ENCODE measurements at places on chromosomes 5 and 9. TPM values are rescaled to one million over a fixed set of nuclear protein-coding genes. Genes with fewer than 3 reads are reported as not detected.

DNA sequence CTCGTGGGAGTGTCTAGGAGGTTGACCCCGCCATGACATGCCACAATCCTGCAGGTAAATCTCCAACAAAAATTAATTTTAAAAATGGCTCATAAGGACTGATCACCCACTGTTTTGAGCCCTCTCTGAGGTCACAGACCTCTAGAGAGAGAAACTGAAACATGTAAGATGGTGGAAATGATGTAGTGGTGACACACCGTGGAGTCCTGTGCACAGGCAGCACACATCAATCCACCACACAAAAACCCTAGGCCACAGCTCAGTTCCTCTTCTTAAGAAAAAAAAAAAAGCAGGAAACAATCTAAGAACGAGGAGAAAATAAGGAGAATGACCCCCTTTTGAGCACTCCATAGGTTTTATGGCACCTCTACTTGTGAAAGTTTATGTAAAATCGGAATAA is 93.8 kb upstream of the FAM120A start:
- no peak overlapping the region for H3K27ac ChIP-seq
- DNase-seq, result no peak
- no peaks in the 10 kb centered on the region for H3K27me3 ChIP-seq
- no peaks in the 10 kb centered on the region for H3K36me3 ChIP-seq
- H3K4me3 ChIP-seq, result no peak overlapping the region
- H3K4me1 ChIP-seq, result no peaks in the 10 kb centered on the region

Gene DOLK
- total RNA-seq, result 8.4 TPM

GRCh38 chr5:67896311-67896929 is 319.1 kb upstream of the PIK3R1 start:
- H3K27ac ChIP-seq, result no peak overlapping the region
- no peaks in the 10 kb centered on the region for H3K36me3 ChIP-seq
- no peaks in the 10 kb centered on the region for H3K27me3 ChIP-seq
- no peaks in the 10 kb centered on the region for H3K4me1 ChIP-seq
- no peak for DNase-seq

DNA sequence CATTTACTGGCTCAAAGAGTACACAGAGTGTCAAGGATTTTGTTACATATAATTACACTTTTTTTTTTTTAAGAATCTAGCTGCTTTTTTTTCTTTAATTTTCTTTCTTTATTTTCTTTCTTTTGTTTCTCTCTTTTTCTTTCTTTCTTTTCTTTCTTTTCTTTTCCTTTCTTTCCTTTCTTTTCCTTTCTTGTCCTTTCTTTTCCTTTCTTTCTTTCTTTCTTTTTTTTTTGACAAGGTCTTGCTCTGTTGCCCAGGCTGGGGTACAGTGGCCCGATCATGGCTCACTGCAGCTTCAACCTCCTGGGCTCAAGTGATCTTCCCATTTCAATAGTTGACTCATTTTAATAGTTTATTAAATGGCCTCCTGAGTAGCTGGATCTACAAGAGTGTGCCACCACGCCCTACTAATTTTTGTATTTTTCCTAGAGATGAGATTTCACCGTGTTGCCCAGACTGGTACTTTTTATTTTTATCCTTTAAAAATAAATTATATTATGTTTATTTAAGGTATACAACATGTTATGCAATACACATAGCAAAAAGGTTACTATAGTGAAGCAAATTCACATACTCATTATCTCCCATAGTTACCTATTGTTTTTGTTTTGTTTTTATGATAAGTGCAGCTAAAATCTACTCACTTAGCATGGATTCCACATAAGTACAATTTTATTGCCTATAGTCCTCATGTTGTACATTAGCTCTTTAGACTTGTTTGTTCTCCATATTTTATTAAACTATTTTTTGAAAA is 381.5 kb upstream of the KLF4 start:
- H3K4me3 ChIP-seq, result no peak overlapping the region
- H3K4me1 ChIP-seq, result peaks cover 4% of the 10 kb centered on the region
- H3K36me3 ChIP-seq, result no peaks in the 10 kb centered on the region
- no peak overlapping the region for H3K27ac ChIP-seq
- no peaks in the 10 kb centered on the region for H3K27me3 ChIP-seq
- DNase-seq, result no peak

Gene SREK1
- total RNA-seq, result 33.5 TPM

- no peak overlapping the region for H3K4me3 ChIP-seq
- peaks cover 43% of the 10 kb centered on the region for H3K36me3 ChIP-seq
- H3K27me3 ChIP-seq, result no peaks in the 10 kb centered on the region
- H3K27ac ChIP-seq, result no peak overlapping the region
- H3K4me1 ChIP-seq, result peaks cover under 1% of the 10 kb centered on the region
- no peak for DNase-seq
Measured at GRCh38 chr9:137734181-137734580, 115.4 kb downstream of the EHMT1 start.

DNA sequence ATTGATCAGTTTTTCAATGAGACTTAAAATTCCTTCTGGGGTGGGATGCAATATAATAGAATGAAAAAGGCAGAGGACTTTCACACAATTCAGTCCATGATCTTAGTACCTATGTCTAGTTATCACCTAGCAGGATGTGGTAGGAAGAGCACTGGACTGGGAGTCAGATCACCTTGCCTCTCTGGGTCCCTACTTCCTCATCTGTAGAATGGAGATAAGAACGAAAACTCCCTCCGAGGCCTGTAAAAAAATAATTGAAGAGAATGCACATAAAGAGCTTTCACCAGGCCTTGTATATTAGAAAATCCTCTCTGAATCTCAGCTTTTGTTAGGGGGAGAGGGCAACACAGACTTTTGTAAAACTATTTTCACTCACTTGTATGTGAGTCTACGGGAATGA is 681 bp upstream of the TMEFF1 start:
- DNase-seq, result no peak
- peaks cover 15% of the 10 kb centered on the region for H3K4me1 ChIP-seq
- H3K4me3 ChIP-seq, result peak overlapping the region; percentile 75

Gene CCNO
- not detected for total RNA-seq

- H3K36me3 ChIP-seq, result peaks cover 38% of the 10 kb centered on the region
- H3K4me3 ChIP-seq, result no peak overlapping the region
- DNase-seq, result peak; percentile 93
- H3K27ac ChIP-seq, result peak overlapping the region; percentile 71
- no peaks in the 10 kb centered on the region for H3K27me3 ChIP-seq
Measured at GRCh38 chr9:93119953-93120845, 13.9 kb downstream of the NINJ1 start.

- DNase-seq, result no peak
- H3K4me3 ChIP-seq, result no peak overlapping the region
- H3K36me3 ChIP-seq, result no peaks in the 10 kb centered on the region
Measured at GRCh38 chr9:3700772-3701171, 175.0 kb upstream of the RFX3 start.

- no peak overlapping the region for H3K27ac ChIP-seq
- peaks cover 28% of the 10 kb centered on the region for H3K27me3 ChIP-seq
- no peaks in the 10 kb centered on the region for H3K4me1 ChIP-seq
- H3K4me3 ChIP-seq, result no peak overlapping the region
Measured at GRCh38 chr9:38280251-38280800, 112.2 kb upstream of the ALDH1B1 start.

GRCh38 chr9:130226112-130226511 is 39.4 kb upstream of the HMCN2 start:
- no peaks in the 10 kb centered on the region for H3K36me3 ChIP-seq
- no peak for DNase-seq
- no peaks in the 10 kb centered on the region for H3K4me1 ChIP-seq
- no peak overlapping the region for H3K27ac ChIP-seq
- H3K4me3 ChIP-seq, result no peak overlapping the region
- H3K27me3 ChIP-seq, result no peaks in the 10 kb centered on the region
